ENCODE measurements at places on chromosomes 2 and 18. TPM values are rescaled to one million over a fixed set of nuclear protein-coding genes. Genes with fewer than 3 reads are reported as not detected.

Gene MPP4
- total RNA-seq = 2.2 TPM

Gene TDRD15
- total RNA-seq = not detected

Gene ANKRD30B
- under 0.01 TPM for total RNA-seq

Gene EVA1A
- 66.7 TPM for total RNA-seq

Gene MRPL19
- 35.7 TPM for total RNA-seq

Gene BUB1
- 14.5 TPM for total RNA-seq

GRCh38 chr2:241052677-241053360, 49.3 kb downstream of the MTERF4 start:
- no peak for DNase-seq

DNA sequence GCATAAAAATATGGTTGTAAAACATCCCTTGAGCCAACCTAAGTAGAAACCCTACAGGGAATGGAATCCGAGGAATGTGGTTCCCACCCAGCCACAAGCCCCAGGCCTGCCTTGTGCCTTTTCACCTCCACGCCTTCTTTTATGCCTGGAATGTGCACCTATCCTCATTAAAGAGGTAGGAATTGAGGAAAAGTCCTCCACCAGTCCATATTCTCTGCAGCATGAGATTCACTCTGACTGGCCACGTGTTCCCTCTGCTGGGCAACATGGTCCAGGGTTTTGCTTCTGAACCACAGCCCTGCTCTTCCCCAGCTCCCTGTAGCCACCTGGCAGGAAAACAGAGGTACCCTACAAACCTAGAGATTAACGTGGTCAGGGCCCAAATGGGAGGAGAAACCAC, 787.9 kb upstream of the RAB6C start:
- no peak for DNase-seq

GRCh38 chr2:81976998-81977397, 1672.4 kb upstream of the LRRTM1 start:
- no peak for DNase-seq

GRCh38 chr2:200254773-200255172, 51.7 kb upstream of the SPATS2L start:
- DNase-seq = no peak

GRCh38 chr2:8602809-8603208, 79.0 kb upstream of the ID2 start:
- no peak for DNase-seq

- DNase-seq = no peak
Observed at GRCh38 chr2:127607399-127607908, 38.5 kb upstream of the GPR17 start.

DNA sequence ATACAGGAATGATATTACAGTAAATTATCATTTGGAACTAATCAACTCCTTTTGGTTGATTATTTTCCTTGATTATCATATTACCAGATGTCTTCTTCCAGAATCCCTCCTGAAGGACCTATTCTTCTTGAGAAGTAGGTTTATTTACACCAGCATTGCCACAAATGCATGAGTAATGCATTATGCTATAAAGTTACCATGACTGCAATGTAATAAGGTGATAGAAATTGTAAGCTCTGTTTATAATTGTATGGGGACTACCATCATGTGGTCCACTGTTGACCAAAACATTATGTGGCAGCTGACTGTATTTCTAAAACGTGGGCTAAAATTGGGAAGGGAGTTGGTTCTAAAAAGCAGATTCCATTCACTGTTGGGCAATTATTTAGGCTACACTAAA, 602.2 kb downstream of the NYAP2 start:
- DNase-seq = no peak

- DNase-seq = no peak
Observed at GRCh38 chr2:111157071-111157661, 36.5 kb downstream of the BCL2L11 start.

GRCh38 chr2:114119862-114120261, 230.0 kb downstream of the ACTR3 start:
- DNase-seq = no peak

DNA sequence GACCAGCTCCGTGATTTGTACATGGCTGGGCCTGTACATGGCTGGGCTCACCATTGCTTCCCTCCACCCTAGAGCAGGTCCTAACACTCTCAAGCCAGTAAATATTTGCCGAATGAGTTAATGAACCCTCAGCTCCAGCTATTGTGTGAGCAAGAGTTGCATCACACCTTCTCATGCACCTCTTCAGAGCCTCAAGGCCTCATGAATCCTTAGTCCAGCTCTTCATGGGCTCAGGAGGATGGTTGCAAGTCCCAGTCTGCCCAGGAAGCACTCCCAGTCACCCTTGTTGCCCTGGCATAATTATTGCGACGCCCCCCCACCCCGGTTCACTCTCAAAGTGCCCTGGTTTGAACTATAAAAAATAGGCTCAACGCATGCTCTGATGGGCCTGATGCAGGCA, 30.1 kb upstream of the GNAL start:
- no peak for DNase-seq

Measured in dermis blood vessel endothelial cell (primary cell).